ENCODE measurements at places on chromosomes 4 and X.
A peak's percentile ranks its signal among the peaks of the same experiment; 100 is the strongest.

DNA sequence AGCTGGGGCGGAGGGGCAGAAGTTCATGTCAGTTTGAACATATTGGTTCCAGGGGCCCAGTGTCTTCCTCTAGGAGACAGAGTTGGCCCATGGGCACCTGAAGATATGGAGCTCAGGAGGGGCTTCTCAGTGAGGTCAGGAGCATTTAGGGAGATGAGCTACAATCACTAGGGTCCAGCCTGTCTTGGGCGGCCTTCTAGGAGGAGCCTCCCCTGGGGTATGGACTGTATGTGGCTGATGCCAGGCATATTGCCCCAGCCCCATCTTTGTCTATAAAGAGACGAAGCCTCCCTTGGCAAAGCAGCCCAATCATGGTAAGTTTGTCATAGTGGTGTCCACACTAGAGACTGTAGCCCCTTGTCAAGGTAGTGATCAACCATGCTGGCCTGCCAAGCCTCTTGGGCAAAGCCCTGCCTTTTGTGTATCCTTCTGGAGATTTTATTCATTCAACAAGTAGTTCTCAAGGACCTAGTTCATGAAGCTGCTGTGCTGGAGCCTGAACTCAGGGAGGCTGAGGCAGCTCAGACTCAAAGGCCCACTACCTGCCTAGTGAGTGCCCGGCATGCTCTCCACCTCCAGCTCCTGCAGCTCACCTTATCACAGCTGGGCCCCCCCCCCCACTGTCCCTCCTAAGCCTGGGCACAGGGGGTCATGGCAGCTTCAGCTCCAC lies 5.4 kb upstream of the CNGA2 start:
- no peak for DNase-seq

GRCh38 chr4:105666693-105667092 lies 41.8 kb downstream of the INTS12 start:
- DNase-seq: no peak

DNA sequence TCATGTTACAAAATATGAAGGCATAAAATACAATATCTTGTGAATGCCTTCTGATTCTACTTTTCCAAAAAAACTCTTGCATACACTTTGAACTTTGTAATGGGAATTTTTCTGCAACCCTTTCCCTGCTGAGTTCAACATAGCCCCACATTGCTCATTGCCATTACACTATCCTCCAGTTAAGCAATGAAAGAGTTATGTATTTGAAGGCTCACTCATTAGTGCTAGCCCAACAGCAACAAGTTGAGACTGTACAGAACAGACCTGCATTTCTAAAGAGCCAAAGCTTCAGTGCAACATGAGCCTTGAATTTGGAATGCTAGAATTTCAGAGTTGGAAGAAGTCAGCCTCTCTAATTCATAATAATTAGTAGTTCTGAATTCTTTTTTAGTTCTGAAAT lies 44.4 kb upstream of the STAG2 start:
- no peak for DNase-seq

DNA sequence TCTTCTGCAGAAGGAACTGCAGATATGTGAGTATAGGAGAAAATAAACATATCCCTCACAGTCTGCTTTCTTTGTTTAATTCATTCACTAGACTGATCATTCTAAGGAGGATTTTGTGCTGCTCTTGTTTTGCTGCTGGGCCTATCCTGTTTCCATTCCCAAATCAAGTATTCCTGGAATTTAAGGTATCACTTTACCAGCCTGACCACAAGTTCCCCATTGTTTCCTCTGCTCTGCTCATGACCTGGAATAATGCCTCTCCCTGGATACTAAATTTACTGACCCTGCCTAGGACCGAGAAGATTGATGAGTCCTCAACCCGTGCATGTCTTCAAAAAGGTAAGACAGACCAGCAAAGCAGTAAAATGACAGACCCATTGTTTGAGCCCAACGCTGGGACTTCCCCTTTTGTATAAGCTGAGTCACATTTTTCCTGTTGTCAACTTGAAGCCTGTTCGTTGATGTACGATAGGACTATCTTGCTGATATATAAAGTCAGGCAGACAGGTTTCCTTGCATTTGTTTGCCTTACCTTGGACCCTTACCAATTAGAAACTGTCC lies 85.5 kb upstream of the TET2 start:
- DNase-seq: no peak

- DNase-seq: no peak
These were observed 56.6 kb upstream of the DAPP1 start for GRCh38 chr4:99759988-99760387.

- no peak for DNase-seq
These were observed 499.3 kb upstream of the CT83 start for GRCh38 chrX:116961872-116962582.

- DNase-seq: peak; percentile 56
These were observed 14.4 kb downstream of the ADRA2C start for GRCh38 chr4:3780347-3781171.

GRCh38 chr4:64882311-64883086 lies 473.2 kb upstream of the TECRL start:
- DNase-seq: no peak

DNA sequence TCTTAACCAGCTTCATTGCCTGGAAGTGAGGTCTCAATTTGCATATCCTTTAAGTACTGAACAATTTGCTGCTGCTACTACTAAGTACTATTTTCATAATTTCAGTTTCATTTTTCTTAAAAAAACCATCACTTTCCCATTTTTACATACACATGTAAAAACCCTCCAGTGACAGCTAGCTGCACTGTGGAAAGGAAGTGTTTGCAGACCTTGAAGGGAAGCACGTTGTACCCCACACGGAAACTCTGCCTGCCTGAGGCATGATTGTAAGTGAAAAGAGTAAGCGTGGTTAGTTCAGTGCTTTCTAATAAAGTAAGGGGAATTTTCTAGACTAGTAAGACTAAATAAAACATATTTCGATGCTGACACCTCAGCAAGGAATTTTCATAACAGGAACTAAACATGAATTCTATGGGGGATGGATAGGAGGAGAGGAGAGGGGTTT lies 103.6 kb downstream of the RAPGEF2 start:
- no peak for DNase-seq

GRCh38 chrX:747176-747575 lies 116.6 kb downstream of the SHOX start:
- no peak for DNase-seq

GRCh38 chr4:150354214-150354796 lies 227.6 kb upstream of the MAB21L2 start:
- DNase-seq: no peak

DNA sequence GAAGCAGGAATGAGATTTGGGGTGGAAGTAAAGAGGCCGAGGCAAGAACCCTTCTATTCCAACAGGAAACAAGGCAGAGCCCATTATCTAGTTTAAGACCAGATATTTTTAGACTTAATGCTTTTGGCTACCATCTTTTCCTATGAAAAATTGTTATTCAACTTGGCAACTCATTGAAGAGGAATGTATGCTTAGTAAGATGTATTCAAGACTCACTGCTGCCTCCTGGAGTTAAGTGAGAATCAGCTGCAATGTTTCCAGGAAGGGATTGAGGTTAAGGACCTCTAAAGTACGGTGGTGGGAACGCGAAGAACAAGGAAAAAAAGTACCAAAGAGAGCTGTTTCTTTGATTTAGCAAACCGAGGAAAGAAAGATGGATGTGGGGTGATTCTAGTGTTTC lies 89.1 kb downstream of the RAPGEF2 start:
- DNase-seq: no peak

- no peak for DNase-seq
These were observed 13.7 kb downstream of the PPP2R3B start for GRCh38 chrX:372856-373640.

GRCh38 chr4:111128327-111128726 lies 505.4 kb upstream of the PITX2 start:
- DNase-seq: no peak
